ENCODE measurements at places on chromosomes 7 and 10.

DNA sequence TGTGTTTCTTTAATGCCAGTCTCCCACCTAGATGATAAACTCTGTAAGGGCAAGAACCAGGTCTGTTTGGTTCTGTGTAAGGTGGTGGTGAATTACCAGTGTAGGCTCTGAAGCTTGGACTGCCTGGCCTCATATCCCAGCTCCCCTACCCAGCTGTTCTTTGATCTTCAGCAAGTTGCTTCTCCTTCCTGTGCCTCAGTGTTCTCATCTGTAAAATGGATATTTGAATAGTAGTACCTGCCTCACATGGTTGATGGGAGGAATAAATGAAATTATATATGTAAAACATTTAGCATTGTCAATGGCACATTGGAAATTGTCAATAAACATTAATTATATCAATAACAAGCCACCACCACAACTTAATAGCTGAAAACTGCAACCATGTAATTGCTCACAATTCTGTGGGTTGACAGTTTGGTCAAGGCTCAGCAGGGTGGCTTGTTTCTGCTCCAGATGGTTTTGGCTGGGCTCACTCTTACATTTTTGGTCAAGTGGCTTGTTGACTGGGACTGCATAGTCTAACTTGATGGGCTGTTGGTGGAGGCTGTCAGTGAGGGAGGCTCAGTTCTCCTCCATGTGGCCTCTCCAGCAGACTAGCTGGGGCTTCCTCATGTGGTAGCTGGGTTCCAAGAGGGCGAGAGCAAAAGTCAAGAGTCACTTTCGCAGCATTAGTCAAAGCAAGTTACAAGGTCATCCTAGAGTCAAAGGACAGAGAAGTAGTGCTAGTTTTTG is 84.5 kb upstream of the DUSP5 start:
- DNase-seq, result no peak

- DNase-seq, result no peak
These were observed 86.6 kb upstream of the UNC5B start for GRCh38 chr10:71125749-71126107.

GRCh38 chr10:131998845-131999681 is 17.3 kb upstream of the BNIP3 start:
- DNase-seq, result no peak

DNA sequence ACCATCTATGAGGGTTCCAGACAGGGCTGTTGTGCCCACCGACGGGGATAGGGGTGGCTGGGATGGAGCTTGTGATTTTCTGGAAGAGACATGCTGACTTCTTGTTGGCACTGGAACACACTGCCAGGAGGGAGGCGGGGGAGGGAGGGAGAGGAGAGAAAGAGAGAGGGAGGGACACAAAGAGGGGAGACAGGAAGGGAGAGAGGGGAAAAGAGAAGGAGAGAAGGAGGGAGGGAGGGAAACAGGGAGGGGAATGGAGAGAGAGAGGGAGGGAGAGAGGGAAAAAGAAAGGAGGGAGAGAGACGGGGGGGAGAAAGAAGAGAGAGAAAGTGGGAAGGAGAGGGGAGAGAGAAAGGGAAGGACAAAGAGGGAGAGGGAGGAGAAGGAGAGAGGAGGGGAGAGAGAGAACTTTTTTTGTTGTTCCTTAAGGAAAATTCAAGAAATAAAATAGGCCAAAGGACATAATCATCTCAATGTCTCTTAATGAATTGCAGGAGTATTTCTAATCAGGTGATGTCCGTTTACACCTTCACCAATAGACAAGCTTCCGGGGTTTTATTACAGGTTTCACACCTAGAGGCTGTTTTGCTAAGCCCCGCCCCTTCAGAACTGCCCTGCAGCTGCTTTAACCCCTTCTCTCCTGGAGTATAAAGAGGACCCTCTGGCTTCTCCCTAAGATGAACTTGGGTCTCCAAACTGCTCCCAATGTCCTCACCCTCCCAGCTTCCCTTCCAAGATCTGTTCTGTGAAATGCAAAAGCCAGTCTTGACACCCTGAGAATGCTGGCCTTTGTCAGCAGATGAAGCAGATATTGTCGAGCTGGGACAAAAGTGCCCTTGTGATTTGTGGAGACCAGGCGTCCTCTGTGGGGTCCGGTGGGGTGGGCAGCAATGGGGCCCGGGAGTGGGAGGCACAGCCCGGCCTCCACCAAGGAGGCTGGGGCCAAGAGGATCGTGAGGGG is 82.0 kb upstream of the GTF2IRD1 start:
- no peak for DNase-seq

DNA sequence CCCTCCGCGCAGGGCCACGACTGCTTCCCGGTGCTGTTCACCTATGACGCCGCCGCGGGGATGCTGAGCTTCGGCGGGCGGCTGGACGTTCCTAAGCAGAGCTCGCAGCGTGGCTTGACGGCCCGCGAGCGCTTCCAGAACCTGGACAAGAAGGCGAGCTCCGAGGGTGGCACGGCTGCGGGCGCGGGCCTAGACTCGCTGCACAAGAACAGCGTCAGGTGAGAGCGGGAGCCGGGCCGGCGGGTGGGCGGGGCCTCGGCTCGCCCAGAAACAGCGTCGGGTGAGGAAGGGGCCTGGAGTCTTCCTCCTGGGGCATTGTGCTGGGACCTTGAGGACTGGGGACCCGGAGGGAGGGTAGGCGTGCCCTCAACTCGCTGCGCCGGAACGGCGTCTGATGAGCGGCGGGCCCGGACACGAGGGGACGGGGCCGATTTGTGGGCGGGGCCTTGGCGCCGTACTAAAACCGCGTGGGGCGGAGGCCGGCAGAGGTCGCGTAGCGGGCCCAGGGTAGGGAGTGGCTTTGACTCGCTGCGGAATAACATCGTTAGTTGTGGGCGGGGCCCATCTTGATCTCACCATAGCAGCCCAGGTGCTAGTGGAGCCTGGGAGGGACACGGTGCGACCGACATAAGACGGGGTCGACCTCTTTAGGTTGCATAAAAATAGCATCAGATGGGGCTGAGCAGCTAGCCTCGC is 15.6 kb downstream of the PDAP1 start:
- DNase-seq, result no peak

GRCh38 chr7:128427289-128427891 is 17.6 kb upstream of the IMPDH1 start:
- peak; percentile 83 for DNase-seq

DNA sequence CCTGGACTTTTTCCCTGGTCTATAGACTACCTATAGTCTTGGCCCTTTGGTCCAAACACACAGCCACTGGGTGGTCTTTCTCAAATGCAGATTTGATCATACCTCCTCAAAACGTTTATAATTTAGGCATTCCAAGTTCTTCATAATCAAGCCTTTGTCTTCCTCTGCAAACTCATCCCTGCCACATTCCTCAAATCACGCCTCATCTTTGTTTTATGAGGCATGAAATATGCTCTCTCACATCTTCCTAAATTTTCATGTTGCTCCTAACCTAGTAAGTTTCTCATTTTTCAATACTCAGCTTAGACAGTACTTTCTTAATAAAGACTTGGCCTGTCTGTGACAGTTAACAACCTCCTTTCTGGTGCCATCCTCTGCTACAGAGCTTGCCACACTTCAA is 10.9 kb upstream of the HERC4 start:
- no peak for DNase-seq

GRCh38 chr7:113561446-113561845 is 357.4 kb downstream of the PPP1R3A start:
- no peak for DNase-seq

DNA sequence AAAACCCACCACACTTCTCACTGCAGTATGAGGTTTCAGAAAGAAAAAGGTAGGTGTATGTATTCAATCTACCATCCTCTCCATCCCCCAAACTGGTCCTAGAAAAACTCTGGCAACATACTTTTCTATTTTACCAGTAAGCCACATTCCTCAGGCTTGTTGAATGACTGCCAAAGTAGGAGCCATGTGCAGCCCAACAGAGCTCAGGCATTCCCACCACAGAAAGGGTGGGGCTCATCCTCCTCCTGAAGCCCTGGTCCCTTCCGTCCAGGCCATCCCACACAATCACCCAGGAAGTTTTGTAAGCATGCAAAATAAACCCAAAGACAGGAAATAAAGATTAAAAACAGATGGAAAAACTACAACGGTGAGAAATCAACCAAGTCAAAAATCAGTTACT is 57.2 kb downstream of the MAD1L1 start:
- no peak for DNase-seq

DNA sequence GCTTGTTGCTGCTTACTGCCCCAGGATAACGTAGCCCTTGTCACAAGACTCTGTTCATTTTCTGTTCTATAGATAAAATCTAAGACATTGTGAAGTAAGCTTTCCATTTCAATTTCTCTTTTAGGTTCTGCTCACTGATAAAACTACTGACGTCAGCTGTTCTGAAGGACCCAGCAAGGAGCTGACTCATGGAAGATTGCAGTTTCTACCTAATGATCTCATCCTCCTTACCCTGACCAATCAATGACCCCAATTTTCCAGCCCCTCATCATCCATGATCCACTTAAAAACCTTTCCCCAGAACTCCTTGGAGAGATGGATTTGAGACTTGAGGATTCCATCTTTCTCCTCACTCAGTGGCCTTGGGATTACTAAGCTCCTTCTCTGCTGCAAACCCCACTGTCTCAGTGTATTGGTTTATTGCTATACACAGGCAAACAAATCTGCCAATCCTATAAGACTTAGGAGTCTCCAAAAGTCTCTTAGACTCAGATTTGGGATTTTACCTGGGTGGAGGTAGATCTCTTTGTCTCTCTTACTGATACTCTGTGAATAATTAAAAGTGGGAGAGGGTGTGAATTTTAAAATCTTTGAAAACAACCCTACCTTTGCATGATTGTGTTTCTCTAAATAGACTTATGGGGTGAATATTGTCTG is 109.2 kb upstream of the TRIM24 start:
- DNase-seq, result no peak

GRCh38 chr10:26057466-26057865 is 123.4 kb downstream of the MYO3A start:
- no peak for DNase-seq

DNA sequence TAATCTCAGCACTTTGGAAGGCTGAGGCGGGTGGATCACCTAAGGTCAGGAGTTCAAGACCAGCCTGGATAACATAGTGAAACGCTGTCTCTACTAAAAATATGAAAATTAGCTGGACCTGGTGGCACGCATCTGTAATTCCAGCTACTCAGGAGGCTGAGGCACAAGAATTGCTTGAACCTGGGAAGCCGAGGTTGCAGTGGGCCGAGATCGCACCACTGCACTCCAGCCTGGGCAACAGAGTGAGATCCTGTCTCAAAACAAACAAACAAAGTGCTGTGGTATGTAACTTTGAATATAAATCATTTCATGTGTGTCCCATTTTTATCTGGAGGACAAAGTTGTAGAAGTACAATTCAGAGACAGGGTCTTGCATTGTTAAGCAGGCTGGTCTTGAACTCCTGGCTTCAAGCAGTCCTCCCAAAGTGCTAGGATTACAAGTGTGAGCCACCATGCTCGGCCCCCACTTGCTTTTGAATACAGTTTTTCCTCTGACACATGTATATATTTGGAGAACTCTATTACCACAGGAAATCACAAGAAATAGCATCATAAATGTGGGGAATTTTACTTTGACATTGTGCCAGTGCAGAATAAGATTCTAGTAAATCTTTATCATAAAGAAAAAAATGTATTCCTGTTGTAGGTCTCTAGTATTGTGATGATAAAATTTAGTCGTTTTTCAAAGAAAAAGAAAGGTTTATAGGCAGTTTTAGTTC is 32.6 kb downstream of the PTPN12 start:
- no peak for DNase-seq

GRCh38 chr10:59240582-59241183 is 64.2 kb downstream of the PHYHIPL start:
- DNase-seq, result peak; percentile 15

DNA sequence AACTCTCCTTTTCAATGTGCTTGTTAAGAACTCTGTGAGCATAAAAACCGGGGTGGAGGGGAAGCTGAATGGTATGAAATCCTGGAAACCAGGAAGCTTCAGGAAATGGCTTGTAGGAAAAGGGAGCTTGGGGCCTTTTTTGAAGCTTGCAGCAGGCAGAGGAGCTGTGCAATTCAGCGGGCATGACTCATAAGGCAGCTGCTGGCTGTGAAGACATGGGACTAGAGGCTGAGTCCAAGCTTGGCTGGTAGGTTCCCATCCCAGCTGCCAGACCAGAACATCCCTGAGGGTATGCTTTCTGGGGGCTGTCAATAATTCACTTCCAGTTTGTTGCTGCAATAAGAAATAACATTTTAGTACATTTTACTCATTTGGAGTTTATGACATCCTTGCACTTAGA is 36.8 kb upstream of the CDC14C start:
- DNase-seq, result no peak

- no peak for DNase-seq
These were observed 37.2 kb downstream of the FRMD4A start for GRCh38 chr10:14293526-14293925.

DNA sequence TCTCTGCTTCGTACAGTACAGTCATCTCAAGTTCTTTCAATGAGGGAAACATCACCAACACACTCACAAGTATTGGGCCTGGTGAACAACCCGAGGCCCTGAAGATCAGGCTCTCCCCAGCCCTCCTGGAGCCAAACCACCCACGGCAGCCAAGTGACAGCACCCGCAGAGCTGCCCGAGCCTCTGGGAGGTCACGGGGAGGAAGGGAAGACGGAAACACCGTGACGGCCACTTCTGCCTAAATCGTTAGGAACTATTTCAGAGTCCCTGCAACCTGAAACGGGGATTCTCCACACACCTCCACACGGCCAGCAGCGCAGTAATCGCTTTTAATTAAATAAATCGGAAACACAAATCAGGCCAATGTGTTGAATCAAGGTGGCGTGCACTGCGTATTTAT is 222.6 kb downstream of the MAD1L1 start:
- DNase-seq, result no peak

- DNase-seq, result no peak
These were observed 1211.2 kb upstream of the SORCS1 start for GRCh38 chr10:108375691-108376090.

GRCh38 chr7:151139071-151139790 is 28.3 kb downstream of the GBX1 start:
- no peak for DNase-seq

DNA sequence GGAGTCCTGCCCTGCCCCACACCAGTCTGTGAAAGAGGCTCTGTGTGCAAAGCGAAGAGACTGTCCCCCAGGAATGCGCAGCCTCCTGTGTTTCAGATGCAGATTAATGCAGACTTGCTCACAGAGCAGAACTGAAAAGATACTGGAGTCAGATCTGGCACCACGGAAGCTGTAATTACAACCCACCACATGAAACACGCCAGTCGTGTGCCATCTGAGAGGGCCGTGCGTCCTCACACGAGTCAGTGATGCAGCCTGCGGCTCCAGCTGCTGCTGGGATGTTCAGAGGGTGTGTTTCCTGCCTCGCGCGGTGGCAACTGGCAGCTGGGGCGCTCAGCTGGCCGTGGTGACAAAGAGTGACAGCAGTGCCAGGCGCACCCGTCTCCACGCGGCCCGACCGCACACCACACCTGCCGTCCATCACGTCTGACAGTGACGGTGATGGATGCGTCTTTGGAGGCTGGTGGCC is 50.0 kb downstream of the NKX6-2 start:
- DNase-seq, result no peak

GRCh38 chr7:143436325-143436946 is 6.8 kb upstream of the TAS2R60 start:
- DNase-seq, result no peak

- no peak for DNase-seq
These were observed 76.8 kb upstream of the POM121L12 start for GRCh38 chr7:52958621-52959140.

GRCh38 chr10:23383637-23384036 is 39.0 kb upstream of the C10orf67 start:
- DNase-seq, result no peak

- DNase-seq, result no peak
These were observed 920 bp downstream of the PRLHR start for GRCh38 chr10:118594392-118595063.

GRCh38 chr7:20651960-20652544 is 36.6 kb downstream of the ABCB5 start:
- DNase-seq, result no peak

Data from NCI-H1694 (cell line).